Esophagus squamous epithelium (tissue), 5 donors: ENCODE measurements at places on chromosomes 2 and 18.

GRCh38 chr2:69298862-69299261 lies 88.2 kb downstream of the GFPT1 start:
- no peak for DNase-seq
- no peak overlapping the region for H3K4me3 ChIP-seq
- no peaks in the 10 kb centered on the region for H3K27me3 ChIP-seq
- H3K4me1 ChIP-seq = peaks cover 10% of the 10 kb centered on the region
- H3K27ac ChIP-seq = no peak overlapping the region

- no peak overlapping the region for H3K27ac ChIP-seq
- no peaks in the 10 kb centered on the region for H3K4me1 ChIP-seq
- H3K36me3 ChIP-seq = no peaks in the 10 kb centered on the region
- no peak for DNase-seq
Observed at GRCh38 chr2:11532416-11533055, 1.3 kb upstream of the GREB1 start.

- no peak within 1 kb of the TSS for H3K27ac ChIP-seq
- no peaks in the 10 kb centered on the region for H3K36me3 ChIP-seq
- H3K27me3 ChIP-seq = no peaks in the 10 kb centered on the region
- H3K4me1 ChIP-seq = peaks cover 18% of the 10 kb centered on the region
- H3K4me3 ChIP-seq = peak within 1 kb of the TSS; percentile 44
Observed at GRCh38 chr2:238158509-238159070, at the start of gene ERFE. Gene ERFE (plus strand): TSS chr2:238158970. CDS start chr2:238159008, 38 bp downstream.

GRCh38 chr18:31977270-31977872 lies 34.4 kb upstream of the TRAPPC8 start:
- no peaks in the 10 kb centered on the region for H3K36me3 ChIP-seq
- H3K27me3 ChIP-seq = no peaks in the 10 kb centered on the region
- H3K4me3 ChIP-seq = no peak overlapping the region
- no peaks in the 10 kb centered on the region for H3K4me1 ChIP-seq
- no peak overlapping the region for H3K27ac ChIP-seq
- no peak for DNase-seq

- no peak overlapping the region for H3K4me3 ChIP-seq
- no peak for DNase-seq
- no peak overlapping the region for H3K27ac ChIP-seq
Observed at GRCh38 chr18:79800371-79801180, 2.8 kb downstream of the KCNG2 start.
